ENCODE measurements at places on chromosomes 12 and 14.

DNA sequence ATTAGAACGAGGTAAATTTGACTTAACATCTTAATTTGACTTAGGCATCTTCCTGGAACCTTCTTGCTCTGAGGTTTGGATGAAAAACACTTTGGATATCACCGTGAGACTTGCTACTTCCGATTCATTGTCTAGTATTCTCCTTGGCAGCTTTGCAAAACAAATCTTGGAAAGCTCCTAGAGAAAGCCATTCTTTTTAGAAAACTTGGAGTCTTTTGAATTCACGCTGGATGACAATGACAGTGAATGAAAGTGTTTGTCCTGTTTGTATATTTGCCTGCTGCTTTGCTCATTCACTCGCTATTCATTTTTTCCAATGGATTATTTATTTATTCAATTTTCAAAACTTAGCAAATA, 222.1 kb upstream of the HMGA2 start:
- DNase-seq, result no peak

DNA sequence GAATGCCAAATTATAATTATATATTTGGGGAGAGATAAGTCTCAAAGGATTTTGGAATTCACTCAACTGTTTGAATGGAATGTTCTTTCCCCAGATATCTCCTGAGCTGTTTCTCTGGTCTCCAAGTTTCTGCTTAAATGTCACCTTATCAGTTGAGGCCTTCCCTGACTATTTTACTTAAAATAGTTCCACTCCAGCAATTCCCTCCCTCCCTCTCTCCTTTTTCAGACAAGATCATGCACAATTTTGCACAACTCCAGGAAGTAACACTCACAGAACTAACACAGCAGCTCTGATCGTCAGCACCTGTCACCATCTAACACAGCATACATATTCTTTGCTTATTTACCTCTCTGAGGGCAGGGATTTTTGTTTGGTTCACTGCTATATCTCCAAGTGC, 12.5 kb downstream of the BTG1 start:
- DNase-seq, result no peak

DNA sequence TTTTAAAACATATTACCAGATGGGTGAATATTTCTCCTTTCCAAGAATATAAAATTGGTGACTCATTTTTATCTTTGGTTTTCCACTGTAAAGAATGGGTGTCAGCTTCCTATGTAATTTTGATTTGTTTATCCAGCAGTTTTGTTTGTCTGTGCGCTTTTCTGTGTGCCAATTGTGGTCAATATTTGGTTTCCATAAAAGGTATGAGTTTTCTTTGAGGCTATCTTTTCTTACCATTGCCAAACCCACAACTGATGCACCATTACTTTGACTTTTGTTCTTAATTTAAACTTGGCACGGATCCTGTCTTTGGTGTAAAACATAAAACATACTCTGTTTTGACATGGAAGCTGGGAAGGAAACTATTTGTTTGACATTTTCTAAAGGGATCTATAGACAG, 78.8 kb upstream of the NAV3 start:
- DNase-seq, result no peak

DNA sequence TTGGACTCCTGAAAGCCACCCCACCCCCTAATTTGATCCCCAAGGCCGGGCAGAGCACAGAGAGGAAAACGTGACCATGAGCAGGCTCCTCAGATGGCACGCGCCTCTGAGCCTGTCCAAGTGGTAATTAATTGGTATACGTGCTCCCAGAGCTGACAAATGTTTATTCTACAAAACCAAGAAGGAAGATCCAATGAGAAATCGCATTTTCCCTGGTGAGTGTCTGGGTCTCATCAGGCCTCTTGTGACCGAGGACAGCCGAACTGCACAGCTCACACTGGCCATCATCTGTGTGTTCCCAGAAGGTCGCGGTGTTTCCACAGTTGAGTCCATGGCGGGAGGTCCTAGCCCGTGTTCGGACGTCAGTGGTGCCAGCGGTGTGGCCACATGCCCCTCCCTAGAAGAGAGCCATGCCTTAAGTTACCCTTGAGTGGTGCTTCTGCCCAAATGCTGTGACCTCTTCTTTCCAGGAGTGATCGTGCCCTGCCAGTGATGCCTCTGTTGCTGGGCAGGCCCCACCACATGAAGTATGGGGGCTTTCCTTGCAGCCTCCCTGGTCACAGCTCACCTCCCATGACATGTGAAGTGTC, 317.5 kb upstream of the RTL1 start:
- DNase-seq, result no peak

- no peak for DNase-seq
These were observed 48.7 kb downstream of the HEATR5A start for GRCh38 chr14:31371646-31372045.

DNA sequence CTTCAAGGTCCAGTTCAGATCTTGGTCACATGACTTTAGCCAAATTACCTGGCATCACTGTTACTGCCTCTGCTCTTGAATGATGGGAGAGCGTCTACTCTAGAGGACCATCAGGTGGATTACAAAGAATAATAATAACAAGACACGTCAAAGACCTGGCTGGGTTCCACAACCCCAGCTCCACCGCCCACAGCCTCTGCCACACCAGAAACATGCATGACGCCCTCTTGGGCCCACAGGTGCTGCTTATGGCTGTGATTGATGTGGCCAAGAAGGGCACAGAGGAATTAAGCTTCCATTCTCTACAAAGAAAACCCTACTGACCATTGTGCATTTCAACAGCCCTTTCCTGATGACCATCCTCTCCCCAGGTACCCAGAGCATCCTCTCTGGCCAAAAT, 18.2 kb downstream of the SERPINA3 start:
- no peak for DNase-seq

All from WTC11 (cell line).